Endodermal cell (in vitro differentiated cells): ENCODE measurements at places on chromosomes 5 and 9. TPM values are rescaled to one million over a fixed set of nuclear protein-coding genes. Genes with fewer than 3 reads are reported as not detected.

DNA sequence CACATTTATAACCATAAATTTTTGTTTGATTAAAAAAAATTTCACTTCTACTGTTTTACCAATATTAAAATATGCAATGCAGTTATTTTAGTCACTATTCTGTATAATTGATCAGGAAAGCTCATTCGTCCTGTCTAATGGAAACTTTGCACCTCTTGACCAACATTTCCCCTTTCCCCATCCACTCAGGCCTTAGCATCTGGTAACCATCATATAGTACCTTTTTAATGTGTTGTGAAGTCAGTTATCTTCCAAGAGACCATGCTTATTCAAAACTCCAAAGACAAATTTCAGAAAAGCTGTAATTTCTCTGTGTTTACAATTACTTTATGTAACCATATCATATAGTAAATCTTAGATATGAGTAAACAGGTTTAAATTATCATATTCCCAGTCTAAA lies 145.9 kb downstream of the CTNND2 start:
- no peak for DNase-seq

The PDE6A gene
- total RNA-seq, result 0.07 to 0.15 TPM (median 0.09 TPM) in 3 replicates

DNA sequence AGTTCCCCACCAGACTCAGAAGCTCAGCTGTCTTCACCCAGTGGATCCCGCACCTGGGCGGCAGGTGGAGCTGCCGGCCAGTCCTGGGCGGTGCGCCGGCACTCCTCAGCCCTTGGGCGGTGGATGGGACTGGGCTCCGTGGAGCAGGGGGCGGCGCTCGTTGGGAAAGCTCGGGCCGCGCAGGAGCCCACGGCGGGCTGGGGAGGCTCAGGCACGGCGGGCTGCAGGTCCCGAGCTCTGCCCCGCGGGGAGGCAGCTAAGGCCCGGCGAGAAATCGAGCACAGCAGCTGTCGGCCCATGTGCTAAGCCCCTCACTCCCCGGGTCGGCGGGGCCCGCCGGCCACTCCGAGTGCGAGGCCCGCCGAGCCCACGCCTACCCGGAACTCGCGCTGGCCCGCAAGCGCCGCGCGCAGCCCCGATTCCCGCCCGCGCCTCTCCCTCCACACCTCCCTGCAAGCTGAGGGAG lies 560.0 kb downstream of the BRINP1 start:
- peak; percentile 83 for DNase-seq

The MEIKIN gene
- not detected in 2 replicates for total RNA-seq

DNA sequence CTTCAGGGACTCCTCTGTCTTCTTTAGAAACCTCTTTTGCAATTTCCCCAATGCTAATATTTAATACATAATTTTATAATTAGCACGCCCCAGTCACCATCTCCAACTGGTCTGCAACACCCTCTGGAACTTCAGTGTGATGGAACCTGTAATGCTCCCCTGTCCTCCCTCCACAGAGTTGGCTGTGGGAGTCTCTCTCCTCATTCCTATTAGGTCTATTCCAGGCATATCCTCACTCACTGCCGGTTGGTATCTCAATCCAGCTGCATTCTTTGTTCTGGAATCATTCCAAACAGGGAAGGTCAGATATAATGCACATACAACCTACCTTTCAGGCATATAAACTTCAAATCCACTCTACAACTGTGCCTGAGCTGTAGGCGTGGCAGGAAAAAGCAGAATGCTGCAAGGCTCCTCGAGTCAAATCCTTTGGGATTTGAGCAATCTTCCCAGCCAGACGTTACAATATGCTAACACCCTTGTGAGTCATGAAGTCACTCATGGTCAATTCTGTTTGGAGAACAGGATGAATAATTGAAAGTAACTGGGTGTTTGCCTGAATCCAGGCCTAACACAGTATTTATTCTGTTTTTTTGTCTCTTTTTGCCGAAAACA lies 293.8 kb downstream of the CWC27 start:
- DNase-seq, result no peak

The PHYHD1 gene
- 15.5 and 18.0 TPM in 2 replicates for total RNA-seq
